Activated naive CD8-positive, alpha-beta T cell treated with anti-CD3 and anti-CD28 coated beads, Interleukin-2, amount 10 ng/mL, durations not matched to agents 7 days and 5 days (primary cell): ENCODE measurements at places on chromosomes 11 and 22. TPM values are rescaled to one million over a fixed set of nuclear protein-coding genes. Genes with fewer than 3 reads are reported as not detected.

Gene MTCH2
- 61.4 TPM for total RNA-seq

Gene FAM180B
- not detected for total RNA-seq

Gene DGCR6
- 2.8 TPM for total RNA-seq

Gene CBX6
- total RNA-seq = 66.4 TPM

Gene CECR2
- total RNA-seq = not detected

Gene MMP7
- not detected for total RNA-seq

Gene TCN1
- total RNA-seq = not detected

Gene GNAZ
- 0.22 TPM for total RNA-seq

Gene SAC3D1
- 24.2 TPM for total RNA-seq

- H3K4me1 ChIP-seq = peaks cover 35% of the 10 kb centered on the region
- H3K27ac ChIP-seq = no peak overlapping the region
- DNase-seq = no peak
Measured at GRCh38 chr11:116990061-116990473, 108.2 kb downstream of the SIK3 start.

DNA sequence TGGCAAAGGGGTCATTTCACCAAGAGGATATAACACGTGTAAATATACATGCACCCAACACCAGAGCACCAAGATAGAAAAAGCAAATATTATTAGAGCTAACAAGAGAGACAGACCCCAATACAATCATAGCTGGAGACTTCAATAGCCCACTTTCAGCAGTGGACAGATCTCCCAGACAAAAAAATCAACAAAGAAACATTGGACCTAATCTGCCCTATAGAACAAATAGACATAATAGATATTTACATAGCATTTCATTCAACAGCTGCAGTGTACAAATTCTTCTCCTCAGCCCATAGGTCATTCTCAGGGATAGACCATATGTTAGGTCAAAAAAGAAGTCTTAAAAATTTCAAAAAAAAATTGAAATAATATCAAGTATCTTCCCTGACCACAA, 312.8 kb downstream of the TTC28 start:
- peaks cover 15% of the 10 kb centered on the region for H3K4me1 ChIP-seq
- H3K27ac ChIP-seq = no peak overlapping the region
- DNase-seq = no peak
- peaks cover 11% of the 10 kb centered on the region for H3K36me3 ChIP-seq
- no peaks in the 10 kb centered on the region for H3K27me3 ChIP-seq
- H3K4me3 ChIP-seq = no peak overlapping the region

DNA sequence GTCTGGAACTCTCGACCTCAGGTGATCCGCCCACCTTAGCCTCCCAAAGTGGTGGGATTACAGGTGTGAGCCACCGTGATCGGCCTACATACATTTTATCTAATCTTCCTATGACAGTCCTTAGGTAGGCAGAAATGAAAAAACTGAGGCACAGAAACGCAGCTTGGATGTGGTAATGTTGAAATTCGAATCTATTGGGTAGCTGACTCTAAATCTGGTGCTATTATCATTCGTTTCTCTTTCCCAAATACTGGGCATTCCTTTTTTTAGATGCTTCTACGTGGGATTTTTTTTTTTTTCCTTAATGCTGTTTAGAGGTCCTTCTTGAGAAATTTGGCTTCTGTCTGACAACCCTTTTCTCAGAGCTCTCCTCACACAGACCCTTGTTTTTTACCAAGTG, 41.5 kb downstream of the FCHSD2 start:
- no peaks in the 10 kb centered on the region for H3K27me3 ChIP-seq
- H3K27ac ChIP-seq = no peak overlapping the region
- H3K4me3 ChIP-seq = no peak overlapping the region
- peaks cover 15% of the 10 kb centered on the region for H3K4me1 ChIP-seq
- peaks cover 44% of the 10 kb centered on the region for H3K36me3 ChIP-seq

- peak; percentile 45 for DNase-seq
- H3K4me3 ChIP-seq = peak overlapping the region; percentile 78
- peaks cover 14% of the 10 kb centered on the region for H3K27me3 ChIP-seq
Measured at GRCh38 chr11:3169255-3170043, 4.3 kb upstream of the OSBPL5 start.

- no peak for DNase-seq
- H3K4me3 ChIP-seq = no peak overlapping the region
- no peaks in the 10 kb centered on the region for H3K27me3 ChIP-seq
- no peaks in the 10 kb centered on the region for H3K4me1 ChIP-seq
Measured at GRCh38 chr11:92464822-92465221, 240.2 kb downstream of the FAT3 start.

DNA sequence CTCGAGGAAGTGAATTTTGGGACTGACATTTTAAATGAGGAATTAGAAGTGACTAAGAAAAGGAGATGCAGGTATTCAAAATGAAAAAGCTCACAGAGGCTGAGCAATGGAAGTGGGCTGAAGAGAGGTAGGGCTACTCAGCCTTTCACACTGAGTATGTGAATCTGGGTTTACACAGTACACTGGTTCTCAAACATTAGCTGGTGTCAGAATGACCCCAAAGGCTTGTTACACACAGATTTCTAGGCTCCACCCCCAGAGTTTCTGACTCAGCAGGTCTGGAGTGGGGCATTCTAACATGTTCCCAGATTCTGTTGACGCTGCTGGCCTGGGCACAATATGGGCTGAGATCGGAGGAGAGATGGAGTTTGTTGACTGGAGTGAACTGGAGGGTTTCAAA, 32.8 kb downstream of the CADM1 start:
- H3K36me3 ChIP-seq = no peaks in the 10 kb centered on the region
- no peak overlapping the region for H3K4me3 ChIP-seq
- no peak for DNase-seq
- no peaks in the 10 kb centered on the region for H3K4me1 ChIP-seq

- no peak overlapping the region for H3K4me3 ChIP-seq
- H3K4me1 ChIP-seq = no peaks in the 10 kb centered on the region
- no peak for DNase-seq
- H3K27me3 ChIP-seq = peaks cover 3% of the 10 kb centered on the region
- H3K36me3 ChIP-seq = no peaks in the 10 kb centered on the region
- H3K27ac ChIP-seq = no peak overlapping the region
Measured at GRCh38 chr11:32456864-32457263, 21.5 kb upstream of the WT1 start.

DNA sequence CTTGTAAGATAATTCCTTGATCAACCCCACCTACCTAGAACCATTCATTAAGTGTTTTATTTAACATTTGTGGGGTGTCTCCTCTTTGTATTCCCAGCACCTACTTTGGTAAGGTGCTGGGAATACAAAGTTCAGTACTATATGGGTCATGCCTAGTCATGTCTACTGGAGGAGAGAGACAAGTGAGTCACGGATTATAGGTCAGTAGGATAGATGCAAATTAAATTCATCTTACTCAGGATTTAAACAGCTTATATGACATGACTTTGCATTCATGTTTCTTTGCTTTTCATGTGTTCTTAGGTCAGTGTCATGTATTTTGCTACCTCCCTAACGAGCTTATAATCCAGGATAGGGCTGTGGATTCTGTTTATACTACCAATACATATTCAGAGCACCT, 3.4 kb upstream of the FADS1 start:
- H3K36me3 ChIP-seq = peaks cover 8% of the 10 kb centered on the region
- H3K27ac ChIP-seq = no peak overlapping the region
- no peak overlapping the region for H3K4me3 ChIP-seq
- peaks cover 2% of the 10 kb centered on the region for H3K4me1 ChIP-seq

- no peak overlapping the region for H3K4me3 ChIP-seq
- H3K27me3 ChIP-seq = no peaks in the 10 kb centered on the region
Measured at GRCh38 chr22:20143883-20144665, 6.8 kb downstream of the CCDC188 start.

- H3K27me3 ChIP-seq = no peaks in the 10 kb centered on the region
- H3K27ac ChIP-seq = no peak overlapping the region
- H3K4me1 ChIP-seq = peaks cover 1% of the 10 kb centered on the region
- H3K4me3 ChIP-seq = no peak overlapping the region
Measured at GRCh38 chr11:111777094-111778046, 11.2 kb upstream of the PPP2R1B start.

GRCh38 chr11:63686926-63687325, 5.6 kb downstream of the RTN3 start:
- peaks cover 27% of the 10 kb centered on the region for H3K4me1 ChIP-seq
- H3K36me3 ChIP-seq = peaks cover 2% of the 10 kb centered on the region
- no peaks in the 10 kb centered on the region for H3K27me3 ChIP-seq
- H3K27ac ChIP-seq = no peak overlapping the region

- H3K36me3 ChIP-seq = no peaks in the 10 kb centered on the region
- no peaks in the 10 kb centered on the region for H3K27me3 ChIP-seq
- no peaks in the 10 kb centered on the region for H3K4me1 ChIP-seq
- no peak overlapping the region for H3K4me3 ChIP-seq
Measured at GRCh38 chr22:21455334-21456089, 11.7 kb upstream of the TMEM191C start.

DNA sequence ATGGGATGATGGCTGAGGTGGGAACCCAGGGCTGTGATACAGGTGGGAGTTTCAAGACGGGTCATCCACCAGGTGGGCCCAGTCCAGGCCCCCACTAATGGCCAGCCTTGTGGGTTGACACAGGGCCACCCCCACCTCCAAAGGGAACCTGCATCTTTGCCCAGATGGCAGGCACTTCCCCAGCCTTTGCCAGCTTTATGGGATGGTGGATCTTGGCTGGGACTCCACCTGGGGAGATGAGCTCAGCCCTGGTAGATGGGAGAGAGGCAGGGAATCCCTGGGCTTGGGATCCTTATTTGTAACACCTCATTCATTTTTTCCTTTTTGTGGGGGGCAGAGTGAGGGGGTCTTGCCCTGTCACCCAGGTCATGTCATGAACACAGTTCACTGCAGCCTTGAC, 33.4 kb downstream of the CD82 start:
- H3K4me3 ChIP-seq = no peak overlapping the region
- no peaks in the 10 kb centered on the region for H3K27me3 ChIP-seq
- H3K4me1 ChIP-seq = peaks cover 28% of the 10 kb centered on the region
- no peak for DNase-seq

- peaks cover 3% of the 10 kb centered on the region for H3K36me3 ChIP-seq
- H3K4me1 ChIP-seq = peaks cover 46% of the 10 kb centered on the region
- no peak overlapping the region for H3K27ac ChIP-seq
- peak overlapping the region; percentile 21 for H3K4me3 ChIP-seq
Measured at GRCh38 chr11:78420255-78420764, 2.7 kb upstream of the GAB2 start.

GRCh38 chr11:47565340-47566148, at the start of gene PTPMT1:
TSS of gene PTPMT1 (plus strand) at chr11:47565599. CDS start at chr11:47565623, 24 bp downstream.
- no peaks in the 10 kb centered on the region for H3K27me3 ChIP-seq
- peak within 1 kb of the TSS; percentile 85 for H3K27ac ChIP-seq
- peaks cover 8% of the 10 kb centered on the region for H3K36me3 ChIP-seq
- H3K4me3 ChIP-seq = peak within 1 kb of the TSS; percentile 89
- peaks cover 12% of the 10 kb centered on the region for H3K4me1 ChIP-seq
- peak; percentile 81 for DNase-seq

GRCh38 chr11:120404495-120404894, 68.3 kb downstream of the ARHGEF12 start:
- H3K27ac ChIP-seq = no peak overlapping the region
- H3K36me3 ChIP-seq = no peaks in the 10 kb centered on the region
- H3K4me1 ChIP-seq = no peaks in the 10 kb centered on the region
- H3K4me3 ChIP-seq = no peak overlapping the region
- DNase-seq = no peak

- H3K4me3 ChIP-seq = no peak overlapping the region
- no peaks in the 10 kb centered on the region for H3K36me3 ChIP-seq
- no peak for DNase-seq
- H3K27ac ChIP-seq = no peak overlapping the region
- H3K4me1 ChIP-seq = no peaks in the 10 kb centered on the region
Measured at GRCh38 chr11:60251485-60252212, 8.7 kb upstream of the MS4A4E start.

- H3K27ac ChIP-seq = peak overlapping the region; percentile 96
- no peaks in the 10 kb centered on the region for H3K27me3 ChIP-seq
- peaks cover 35% of the 10 kb centered on the region for H3K4me1 ChIP-seq
Measured at GRCh38 chr22:20241579-20242392, 26.3 kb downstream of the RTN4R start.

GRCh38 chr22:24335496-24335895, 64.9 kb downstream of the SPECC1L start:
- peak overlapping the region; percentile 75 for H3K27ac ChIP-seq
- H3K36me3 ChIP-seq = peaks cover 18% of the 10 kb centered on the region
- peak overlapping the region; percentile 43 for H3K4me3 ChIP-seq

GRCh38 chr11:100525635-100526034, 161.5 kb upstream of the ARHGAP42 start:
- H3K27ac ChIP-seq = no peak overlapping the region
- H3K4me1 ChIP-seq = no peaks in the 10 kb centered on the region
- no peak overlapping the region for H3K4me3 ChIP-seq
- no peaks in the 10 kb centered on the region for H3K36me3 ChIP-seq
- H3K27me3 ChIP-seq = no peaks in the 10 kb centered on the region

DNA sequence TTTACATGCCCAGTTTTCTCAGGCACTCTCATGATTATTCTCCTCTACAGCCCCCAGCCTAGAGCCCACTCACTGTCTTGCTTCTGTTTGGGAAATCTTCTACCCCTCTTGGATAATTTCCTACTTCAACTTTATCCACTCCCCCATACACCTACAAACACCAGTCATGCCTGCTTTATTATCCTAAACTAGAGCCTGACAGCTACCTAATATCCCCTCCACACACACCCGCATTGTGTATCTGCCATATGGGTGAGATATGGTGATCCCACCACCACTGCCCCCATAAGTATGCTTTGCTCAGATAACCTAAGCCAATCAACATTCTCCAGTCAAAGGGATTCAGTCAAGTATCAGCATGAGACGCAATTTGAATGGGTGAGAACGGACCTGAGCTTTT, 15.3 kb upstream of the FJX1 start:
- peaks cover 15% of the 10 kb centered on the region for H3K27me3 ChIP-seq
- DNase-seq = no peak
- H3K4me1 ChIP-seq = no peaks in the 10 kb centered on the region

GRCh38 chr22:19644314-19645223, 69.7 kb upstream of the SEPTIN5 start:
- H3K4me1 ChIP-seq = no peaks in the 10 kb centered on the region
- H3K36me3 ChIP-seq = peaks cover 5% of the 10 kb centered on the region
- DNase-seq = peak; percentile 10
- no peak overlapping the region for H3K4me3 ChIP-seq
- no peak overlapping the region for H3K27ac ChIP-seq
- H3K27me3 ChIP-seq = peaks cover 14% of the 10 kb centered on the region

DNA sequence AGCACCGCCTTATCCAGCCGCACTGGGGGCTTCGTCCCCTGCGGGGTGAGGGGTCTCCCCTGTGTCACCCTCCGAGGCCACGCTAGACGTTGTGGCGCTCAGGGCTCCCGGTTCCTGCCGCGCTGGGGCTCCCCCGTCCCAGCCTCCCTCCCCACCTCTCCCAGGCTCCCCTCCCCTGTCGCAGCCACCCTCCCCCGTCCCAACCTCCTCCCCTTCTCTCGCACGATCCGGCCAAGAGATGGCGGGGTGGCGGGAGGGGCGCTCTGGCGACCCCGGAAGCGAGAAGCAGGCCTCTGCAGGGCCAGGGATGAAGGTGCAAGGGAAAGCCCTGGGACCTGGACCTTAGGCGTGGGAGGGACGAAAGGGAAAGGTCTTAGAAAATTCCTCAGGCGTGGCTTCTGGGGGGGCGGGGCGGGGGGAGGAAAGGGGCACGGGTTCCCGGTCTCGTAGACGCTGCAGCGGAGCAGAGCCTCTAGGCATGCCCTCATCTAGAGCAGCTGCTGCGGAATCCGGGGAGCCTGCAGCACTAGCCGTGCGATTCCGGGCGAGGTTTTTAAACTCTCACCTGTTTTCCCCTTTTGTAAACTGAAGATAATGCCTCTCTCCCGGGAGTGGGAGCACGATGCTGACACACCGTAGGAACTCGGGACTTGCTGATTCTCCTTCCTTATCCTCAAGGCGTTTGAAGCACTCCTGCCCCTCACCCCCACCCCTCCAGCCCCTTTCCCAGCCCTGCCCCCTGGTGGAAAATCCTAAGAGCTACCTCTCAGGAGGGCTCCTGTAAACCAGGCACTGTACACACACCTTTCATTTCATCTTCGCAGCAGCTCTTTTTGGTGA, 14.4 kb downstream of the KCNJ5 start:
- DNase-seq = peak; percentile 51
- peaks cover 62% of the 10 kb centered on the region for H3K27me3 ChIP-seq
- H3K4me3 ChIP-seq = peak overlapping the region; percentile 81
- no peaks in the 10 kb centered on the region for H3K36me3 ChIP-seq
- H3K4me1 ChIP-seq = peaks cover 5% of the 10 kb centered on the region
- H3K27ac ChIP-seq = no peak overlapping the region
